ENCODE measurements at places on chromosomes 2 and 18.

GRCh38 chr2:9638532-9638931 lies 7.7 kb upstream of the YWHAQ start:
- peak; percentile 93 for DNase-seq

DNA sequence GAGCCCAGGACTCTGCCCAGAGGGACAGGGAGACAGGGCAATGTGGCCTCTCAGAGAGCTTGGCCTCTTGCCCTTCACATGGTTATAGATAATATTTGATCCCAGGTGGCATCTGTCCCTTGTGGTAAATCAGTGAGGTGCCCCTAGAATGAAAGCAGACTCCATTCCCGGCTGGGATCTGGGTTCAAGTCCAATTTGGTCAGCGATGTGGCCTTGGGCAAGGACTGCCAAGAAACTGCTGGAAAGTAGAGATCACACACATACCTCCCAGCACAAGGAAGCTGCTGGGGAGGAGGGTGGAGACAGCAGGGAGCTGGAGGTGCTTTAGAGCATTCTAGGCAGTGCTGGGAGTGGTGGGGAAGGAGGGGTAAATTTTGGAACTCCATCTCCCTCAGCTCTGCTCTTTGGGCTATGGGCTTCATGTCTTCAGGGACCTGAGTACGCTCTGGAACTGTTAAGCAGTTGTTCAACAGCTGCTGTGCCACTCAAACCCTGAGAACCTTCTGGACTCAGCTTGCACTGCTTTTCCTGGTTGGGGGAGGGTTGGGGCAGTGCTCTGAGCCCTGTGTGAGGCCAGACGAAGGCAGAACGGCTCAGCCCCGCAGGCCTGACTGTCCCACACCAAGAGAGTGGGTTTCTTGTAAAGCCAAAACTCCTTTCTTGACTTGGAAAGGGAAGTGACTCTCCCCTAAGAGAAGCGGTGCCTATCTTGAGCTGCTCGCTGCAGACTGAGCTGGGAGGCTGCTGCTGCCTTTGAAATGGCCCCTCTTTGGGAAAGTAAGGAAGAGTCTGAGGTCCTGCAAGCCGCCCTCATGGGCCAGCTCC lies 23.0 kb downstream of the INPP5D start:
- DNase-seq: no peak

- peak; percentile 4 for DNase-seq
These were observed 145.6 kb downstream of the FAM161A start for GRCh38 chr2:61707984-61708852.

GRCh38 chr2:59920961-59921360 lies 632.5 kb downstream of the BCL11A start:
- DNase-seq: no peak

- DNase-seq: no peak
These were observed 481.3 kb upstream of the CHAC2 start for GRCh38 chr2:53286345-53286744.

DNA sequence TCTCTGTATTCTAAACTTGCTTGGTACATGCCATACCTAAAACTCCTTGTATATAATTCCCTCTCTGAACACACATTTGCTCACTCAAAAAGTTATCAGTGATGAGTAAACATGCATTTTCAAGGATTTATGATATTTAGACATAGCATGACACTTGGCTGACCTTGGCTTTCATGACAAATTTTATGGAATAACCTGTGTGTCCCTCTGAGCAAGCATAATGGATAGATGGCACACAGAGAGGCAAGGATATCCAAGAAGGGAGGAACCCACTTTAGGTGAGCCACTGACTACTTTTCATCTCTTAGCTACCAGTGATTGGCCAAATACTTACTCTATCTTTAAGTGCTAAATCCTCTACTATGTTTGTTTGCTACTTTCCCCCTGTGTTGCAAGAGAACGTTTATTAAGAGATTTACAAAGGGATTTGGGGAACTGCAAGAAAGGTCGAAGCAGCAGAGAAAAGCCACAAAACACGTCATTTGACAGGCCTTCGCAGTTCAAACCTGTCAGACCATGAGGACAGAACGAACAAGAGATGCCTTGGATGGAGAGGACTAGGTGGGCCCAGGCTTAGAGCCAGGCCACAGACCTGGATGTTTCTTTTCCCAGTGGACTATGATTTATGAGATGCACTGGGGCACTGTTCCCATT lies 379.9 kb downstream of the NBAS start:
- DNase-seq: no peak

DNA sequence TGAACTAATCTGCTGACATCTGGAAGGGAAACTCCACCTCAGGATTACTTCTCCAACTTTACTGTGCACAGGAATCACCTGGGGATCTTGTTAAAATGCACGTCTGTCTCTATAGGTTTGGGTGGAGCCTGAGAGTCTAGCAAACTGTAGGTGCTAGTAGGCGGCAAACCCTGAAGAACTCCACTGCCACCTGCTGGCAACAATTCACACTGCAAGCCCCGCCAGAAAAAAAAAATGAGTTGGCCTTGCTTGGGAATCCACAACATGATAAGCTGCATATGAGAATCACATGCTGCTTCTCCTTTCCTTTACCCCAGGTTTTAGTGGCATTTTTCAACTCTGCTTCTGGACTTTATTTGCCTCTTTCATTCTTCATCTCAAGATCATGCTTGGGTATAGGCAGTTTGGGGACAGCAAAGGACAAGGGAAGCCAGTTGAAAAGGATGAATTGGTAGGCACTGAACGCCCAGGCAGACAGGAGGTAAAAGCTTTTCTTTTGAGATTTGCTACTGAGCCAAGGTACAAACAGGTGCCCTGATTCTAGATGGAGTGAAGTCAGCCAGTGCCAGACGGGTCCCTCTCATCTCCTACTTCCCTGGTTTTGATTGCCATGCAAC lies 88.8 kb downstream of the VIT start:
- peak; percentile 49 for DNase-seq

DNA sequence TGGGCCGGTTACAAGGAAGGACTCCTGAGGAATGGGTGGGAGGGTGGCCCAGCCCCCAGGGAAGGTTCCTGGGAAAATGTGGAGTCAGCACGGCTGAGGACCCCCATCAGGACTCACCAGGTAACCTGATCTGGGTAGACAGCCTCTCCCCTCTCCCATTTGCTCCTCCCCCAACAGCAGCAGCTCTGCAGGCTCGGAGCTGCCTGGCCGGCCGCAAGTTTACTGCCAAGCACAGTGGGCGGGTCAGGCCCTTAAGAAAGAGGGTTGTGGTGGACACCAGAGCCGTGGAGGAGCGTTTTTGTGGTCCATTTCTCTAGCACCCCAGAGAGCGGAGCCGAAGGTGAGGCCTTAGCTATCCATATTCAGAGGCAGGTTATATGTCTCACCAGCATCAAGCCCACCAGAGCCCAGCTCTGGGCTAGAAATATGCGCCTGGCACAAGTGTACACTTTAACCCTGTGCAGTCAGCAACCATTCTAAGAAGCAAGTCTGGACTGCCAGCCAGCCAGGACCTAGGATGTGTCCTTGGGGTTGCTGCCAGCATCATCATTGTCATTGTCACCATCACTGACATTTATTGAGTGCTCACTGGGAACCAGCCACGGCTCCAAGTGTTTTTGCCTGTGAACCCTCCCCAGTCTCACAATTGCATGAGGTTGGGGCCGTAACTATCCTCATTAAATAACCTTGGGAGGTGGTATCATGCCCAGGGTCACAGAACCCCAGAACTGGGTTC lies 190.1 kb downstream of the KLHL29 start:
- DNase-seq: no peak

DNA sequence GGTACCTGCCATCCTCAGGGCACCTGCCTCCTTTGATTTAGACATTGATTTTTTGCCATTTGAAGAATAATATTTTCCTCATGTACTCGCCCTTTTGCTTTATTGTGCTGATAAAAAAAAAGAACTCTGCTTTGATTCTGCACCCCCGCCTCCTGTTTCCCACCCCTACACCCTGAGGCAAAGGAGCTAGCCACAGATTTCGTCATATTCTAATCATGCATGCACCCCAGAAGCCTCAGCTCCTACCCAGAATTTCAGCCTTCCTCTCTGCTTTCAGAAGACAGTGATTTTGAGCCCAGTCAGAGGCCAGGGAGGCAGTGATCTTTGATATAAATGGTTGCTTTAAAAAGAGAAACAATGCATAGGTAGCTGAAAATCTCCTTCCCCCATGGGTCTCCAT lies 329.0 kb downstream of the PTPRM start:
- DNase-seq: no peak

DNA sequence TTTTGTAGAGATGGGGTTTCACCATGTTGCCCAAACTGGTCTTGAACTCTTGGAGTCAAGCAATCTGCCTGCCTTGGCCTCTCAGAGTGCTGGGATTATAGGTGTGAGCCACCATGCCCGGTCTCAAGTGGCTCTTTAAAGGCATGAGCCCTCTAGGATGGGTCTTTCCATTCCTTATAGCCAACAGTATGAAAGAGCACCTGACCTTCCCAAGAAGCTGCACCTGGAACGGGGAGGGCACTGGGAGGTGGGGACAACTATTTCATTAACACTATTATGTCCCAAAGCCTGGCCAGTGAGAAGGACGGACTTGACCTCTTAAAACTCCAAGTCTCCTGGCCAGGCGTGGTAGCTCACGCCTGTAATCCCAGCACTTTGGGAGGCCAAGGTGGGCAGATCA lies 149.7 kb downstream of the ZFP36L2 start:
- no peak for DNase-seq

Data from fibroblast of the conjunctiva (primary cell).